Stimulated activated CD4-positive, alpha-beta T cell treated with anti-CD3 and anti-CD28 coated beads, Interleukin-15, amount 100 ng/mL, for 24 hours (primary cell): ENCODE measurements at places on chromosomes 16 and 17.
A peak's percentile ranks its signal among the peaks of the same experiment; 100 is the strongest.

- DNase-seq: no peak
Observed at GRCh38 chr16:2170080-2170479, 14.5 kb downstream of the TRAF7 start.

- DNase-seq: no peak
Observed at GRCh38 chr16:69724981-69725479, 1.3 kb downstream of the NQO1 start.

DNA sequence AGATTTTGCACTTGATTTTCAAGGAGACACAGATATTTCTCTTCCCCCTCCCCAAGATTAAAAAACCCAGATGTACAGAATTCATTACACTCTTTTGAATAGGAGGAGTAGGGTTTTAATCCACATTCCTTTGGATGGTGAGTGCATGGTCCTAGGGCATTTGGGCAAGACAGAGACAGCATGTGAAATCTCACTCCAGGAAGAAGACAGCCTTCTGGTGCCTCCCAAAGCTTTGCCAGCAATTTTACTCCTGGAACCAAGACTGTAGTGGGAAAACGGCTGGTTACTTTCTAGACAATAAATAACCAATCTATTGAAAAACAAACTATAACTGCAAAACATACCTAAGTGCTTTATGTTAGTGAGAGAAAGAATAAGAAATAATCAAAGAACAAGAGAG is 15.2 kb downstream of the TEX2 start:
- DNase-seq: no peak

DNA sequence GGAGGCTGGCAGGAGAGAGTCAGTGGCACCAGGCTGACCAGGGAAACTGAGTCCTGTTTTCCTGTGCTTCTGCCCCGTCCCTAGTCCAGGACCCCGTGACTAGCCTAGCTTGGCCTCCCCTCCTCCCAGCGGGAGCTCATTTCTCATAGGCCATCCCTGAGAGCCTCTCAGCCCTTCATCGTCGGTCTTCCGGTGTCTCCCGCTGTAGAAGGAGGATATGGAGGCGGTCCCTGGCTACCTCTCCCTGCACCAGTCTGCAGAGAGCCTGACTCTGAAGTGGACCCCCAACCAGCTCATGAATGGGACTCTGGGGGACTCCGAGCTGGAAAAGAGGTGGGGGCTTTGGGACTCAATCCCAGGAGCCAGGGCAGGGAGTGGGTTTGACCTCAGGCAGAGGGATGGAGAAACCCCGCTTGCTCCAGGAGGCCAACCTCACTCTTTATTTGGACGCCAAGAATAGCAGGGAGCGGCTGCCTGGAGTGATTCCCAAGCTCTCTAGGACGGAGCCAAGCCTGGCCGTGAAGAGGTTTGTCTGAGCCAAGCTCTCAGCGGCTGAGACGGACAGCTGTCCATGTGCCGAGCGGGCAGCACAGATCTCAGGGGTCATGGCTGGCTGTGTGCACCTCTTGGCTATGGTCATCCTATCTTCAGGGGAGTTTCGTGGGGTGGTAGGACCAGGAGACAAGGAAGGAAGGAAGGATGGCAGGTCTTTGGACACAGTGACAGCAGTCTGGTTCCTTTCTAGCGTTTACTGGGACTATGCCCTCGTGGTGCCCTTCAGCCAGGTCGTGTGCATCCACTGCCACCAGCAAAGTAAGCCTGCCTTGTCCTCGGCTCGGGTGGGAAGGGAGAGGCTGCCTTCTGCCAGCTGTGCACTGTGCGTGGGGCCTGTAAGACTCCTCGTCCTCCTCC is 26.8 kb downstream of the SGSM2 start:
- DNase-seq: no peak

DNA sequence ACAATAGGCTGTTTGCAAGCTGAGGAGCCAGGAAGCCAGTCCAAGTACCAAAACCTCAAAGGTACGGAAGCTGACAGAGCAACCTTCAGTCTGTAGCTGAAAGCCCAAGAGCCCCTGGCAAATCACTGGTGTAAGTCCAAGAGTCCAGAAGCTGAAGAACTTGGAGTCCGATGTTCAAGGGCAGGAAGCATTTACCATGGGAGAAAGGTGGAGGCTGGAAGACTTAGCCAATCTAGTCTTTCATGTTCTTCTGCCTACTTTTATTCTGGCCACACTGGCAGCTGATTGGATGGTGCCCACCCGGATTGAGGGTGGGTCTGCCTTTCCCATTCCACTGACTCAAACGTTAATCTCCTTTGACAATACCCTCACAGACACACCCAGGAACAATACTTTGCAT is 15.3 kb downstream of the CD300LB start:
- no peak for DNase-seq

- no peak for DNase-seq
Observed at GRCh38 chr17:15946611-15947120, 1.7 kb downstream of the ADORA2B start.

DNA sequence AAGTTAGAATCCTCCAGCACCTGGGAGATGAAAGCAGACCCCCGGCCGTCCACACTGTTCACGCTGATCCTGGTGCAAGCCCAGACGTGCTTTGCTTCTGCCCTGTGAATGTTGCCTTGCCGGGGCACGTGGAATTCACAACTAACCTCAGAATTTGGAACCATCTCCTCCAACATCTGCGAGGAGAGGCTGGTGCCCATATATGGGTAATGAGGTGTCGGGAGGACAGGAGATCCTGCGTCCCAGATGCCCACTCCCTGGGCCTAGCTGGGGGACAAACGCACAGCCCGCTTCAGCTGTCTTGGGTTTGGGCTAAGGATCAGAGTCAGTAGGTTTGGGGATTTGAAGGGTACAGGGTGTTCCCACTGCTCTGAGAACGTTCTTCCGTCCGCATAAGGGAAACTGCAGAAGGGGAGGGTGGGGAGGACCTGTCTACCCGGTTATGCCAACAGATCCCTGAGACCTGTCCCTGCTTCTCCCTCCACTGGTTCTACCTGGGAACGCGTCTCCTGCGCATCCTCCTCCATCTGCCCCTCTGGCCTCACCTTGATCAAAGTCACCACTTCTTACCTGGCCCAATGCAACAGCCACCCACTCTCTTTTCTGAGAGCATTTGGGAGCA is 14.1 kb downstream of the PPL start:
- no peak for DNase-seq

DNA sequence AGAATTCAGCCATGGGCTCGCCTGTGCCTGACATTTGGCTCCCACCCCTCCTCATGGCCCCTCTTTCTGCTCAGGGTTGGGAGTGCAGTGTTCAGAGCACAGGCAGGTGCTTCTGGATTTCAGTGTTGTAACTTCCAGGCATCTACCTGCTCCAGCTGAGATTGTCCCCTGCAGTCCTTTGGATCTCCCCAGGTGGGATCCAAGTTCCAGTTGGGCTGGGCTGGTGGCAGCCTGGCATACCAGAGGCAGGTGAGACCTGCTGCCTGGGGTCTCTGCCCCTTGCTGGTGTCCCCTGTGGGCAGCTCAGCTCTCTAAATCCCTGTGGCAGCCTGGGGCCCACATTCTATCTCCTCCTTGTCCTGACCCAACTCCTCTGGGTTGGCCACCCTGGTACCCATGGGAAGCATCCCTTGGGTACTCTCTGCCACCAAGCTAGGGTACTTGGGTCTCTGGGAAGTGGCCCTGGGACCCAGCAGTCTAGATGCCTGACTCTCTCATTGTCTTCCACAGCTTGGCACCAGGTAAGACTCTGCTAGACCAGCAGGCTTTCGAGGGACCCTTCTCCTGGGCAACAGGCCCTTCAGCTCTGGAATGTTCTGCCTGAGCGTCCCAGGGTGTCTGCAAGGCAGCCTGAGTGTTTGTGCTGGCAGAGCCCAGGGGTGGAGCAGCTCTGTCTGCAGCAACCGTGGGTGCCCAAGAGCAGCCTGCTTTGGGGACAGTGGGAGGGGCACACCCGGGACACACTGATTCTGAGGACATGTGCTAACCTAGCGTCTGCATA is 42.5 kb downstream of the DNAH17 start:
- DNase-seq: no peak

DNA sequence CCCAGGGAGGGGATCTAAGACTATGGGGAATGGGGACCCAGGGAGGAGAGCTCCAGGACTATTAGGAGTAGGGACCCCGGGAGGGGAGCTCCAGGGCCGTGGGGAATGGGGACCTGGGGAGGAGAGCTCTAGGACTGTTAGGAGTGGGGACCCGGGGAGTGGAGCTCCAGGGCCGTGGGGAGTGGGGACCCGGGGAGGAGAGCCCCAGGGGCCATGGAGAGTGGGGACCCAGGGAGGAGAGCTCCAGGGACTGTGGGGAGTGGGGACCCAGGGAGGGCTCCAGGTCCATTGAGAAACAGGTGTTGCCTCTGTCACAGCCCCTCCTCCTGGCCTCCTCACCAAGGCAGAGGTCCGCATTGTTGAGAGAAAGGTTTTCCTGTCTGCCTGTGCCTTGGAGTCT is 16.0 kb downstream of the MPRIP start:
- no peak for DNase-seq

DNA sequence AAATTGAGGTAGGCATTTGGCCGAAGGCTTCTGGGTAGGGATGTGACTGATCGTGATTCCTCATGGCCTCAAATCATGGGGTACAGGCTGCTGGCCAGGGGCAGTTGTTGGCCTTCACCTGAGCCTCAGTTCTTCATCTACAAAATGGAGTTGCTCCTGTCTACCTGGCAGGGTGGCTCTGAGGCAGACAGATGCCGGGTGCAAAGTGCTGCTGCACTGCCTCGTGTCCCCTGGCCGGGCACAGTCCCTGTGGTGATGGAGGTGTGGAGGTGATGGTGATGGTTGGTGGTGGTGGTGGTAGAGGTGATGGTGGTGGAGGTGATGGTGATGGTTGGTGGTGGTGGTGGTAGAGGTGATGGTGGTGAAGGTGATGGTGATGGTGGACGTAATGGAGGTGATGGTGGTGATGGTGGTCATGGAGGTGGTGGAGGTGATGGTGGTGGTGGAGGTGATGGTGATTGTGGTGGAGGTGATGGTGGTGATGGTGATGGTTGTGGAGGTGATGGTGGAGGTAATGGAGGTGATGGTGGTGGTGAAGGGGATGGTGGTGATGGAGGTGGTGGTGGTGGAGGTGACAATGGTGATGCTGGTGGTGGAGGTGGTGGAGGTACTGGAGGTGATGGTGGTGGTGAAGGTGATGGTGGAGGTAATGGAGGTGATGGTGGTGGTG is 52.6 kb downstream of the RNF213 start:
- no peak for DNase-seq

DNA sequence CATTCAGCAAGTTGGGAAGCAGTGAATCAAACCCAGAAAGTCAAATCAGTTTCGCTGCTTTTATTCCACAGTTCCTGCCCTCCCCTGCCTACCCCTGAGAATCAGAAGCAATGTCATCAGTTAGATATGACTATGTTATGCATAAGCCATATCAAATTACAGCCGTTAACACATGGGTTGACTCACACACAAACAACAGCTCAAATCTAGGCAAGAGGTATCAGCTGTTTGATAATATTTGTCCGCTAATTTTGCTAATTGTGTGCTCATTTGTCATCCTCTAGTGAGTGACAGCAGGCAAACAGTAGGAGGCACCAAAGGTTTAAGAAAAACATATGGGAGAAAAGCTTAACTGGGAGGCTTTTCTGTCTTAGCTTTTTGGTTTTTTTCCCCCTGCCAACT is 327.4 kb upstream of the CCL2 start:
- DNase-seq: no peak

DNA sequence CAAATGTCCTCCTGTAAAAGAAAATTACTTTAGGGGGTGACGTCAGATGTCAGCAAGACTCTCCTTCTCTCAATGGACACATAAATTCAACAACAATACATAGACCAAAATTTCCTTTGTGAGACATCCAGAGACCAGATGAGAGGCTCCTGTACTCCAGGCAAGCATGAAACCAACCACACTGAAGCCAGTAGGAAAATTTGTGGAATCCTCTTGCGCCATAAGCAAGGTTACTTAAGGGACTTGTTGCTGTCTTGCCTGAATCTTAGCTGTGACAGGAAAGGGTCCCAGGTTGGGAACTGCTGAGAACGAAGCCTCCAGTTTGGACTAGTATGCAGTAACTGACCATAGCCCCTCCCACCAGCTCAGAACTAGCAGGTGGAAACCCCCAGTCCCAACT is 56.0 kb downstream of the CEP112 start:
- no peak for DNase-seq

DNA sequence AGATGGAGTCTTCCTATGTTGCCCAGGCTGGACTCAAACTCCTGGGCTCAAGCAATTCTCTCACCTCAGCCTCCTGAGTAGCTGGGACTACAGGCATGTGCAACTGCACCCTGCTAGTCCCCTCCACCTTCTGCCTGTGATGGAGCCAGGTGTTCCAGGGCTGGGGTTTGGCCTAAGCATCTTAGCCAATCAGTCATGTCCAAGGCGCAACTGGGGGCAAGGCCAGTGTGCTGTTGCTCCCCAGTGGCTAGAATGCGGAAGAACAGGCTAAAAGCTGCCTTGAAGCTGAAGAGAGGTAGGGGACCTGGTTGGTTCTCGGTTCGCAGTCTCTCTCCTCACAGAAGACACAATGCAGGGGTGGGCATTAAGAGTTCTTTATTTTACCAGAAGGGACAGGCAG is 18.6 kb downstream of the FLOT2 start:
- DNase-seq: peak; percentile 20

DNA sequence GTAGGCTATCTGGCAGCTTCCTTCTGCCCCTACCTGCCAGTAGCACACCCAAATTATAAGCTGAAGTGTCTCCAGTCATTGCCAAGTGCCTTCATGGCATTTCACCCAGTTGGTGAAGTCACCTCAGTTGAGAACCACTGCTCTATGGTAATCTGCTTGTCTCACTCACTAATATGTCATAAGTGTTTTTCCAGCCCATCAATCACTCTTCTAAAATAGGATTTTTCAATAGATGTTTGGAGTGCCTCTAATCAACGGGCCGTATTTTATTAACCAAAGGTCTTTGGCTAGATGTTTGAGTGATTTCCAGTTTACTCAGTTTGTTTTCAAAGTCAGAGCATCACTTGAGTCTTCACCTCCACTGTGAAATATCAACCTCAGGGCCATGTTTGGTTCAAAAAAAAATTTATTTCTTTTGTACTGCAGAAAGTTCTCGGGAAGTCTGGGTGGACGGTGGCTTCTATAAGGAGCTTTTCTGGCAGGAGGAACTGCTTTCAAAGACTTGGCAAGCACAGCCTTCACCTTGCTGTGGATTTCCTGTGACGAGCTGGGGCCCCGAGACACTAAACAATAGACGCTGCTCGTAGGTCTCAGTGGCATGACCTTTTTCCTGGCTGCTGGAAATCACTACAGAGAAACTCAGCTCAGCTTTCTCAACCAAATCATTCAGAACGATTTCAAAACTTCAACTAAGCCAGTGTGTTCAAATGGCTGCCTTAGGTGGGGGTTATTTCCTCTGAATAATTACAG is 95.2 kb upstream of the FOXF1 start:
- no peak for DNase-seq

- DNase-seq: no peak
Observed at GRCh38 chr16:49776734-49777133, 79.2 kb downstream of the ZNF423 start.
